ENCODE measurements at places on chromosomes 7 and 10.
A peak's percentile ranks its signal among the peaks of the same experiment; 100 is the strongest.

- DNase-seq, result peak; percentile 22
These were observed 107.2 kb upstream of the LYZL2 start for GRCh38 chr10:30736685-30737232.

DNA sequence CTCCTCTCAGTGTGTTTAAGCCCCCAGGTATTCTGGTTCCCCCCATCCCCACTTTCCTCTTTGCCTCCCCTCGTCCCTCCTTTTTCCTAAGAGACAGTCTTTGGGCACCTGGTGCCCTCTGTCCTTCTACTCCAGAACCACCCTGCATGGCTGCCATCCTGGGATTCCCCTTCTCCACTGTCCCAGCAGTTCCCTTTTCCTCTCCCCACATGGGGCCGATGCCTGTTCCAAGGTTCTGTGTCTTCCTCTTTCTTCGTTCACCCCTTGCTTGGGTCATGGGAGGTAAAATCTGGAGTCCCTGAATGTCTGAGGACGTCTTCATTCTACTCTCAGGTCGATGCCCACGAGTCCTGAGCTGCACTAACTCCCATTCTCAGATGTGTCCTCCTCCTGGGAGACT, 120.8 kb downstream of the TAX1BP1 start:
- DNase-seq, result no peak

DNA sequence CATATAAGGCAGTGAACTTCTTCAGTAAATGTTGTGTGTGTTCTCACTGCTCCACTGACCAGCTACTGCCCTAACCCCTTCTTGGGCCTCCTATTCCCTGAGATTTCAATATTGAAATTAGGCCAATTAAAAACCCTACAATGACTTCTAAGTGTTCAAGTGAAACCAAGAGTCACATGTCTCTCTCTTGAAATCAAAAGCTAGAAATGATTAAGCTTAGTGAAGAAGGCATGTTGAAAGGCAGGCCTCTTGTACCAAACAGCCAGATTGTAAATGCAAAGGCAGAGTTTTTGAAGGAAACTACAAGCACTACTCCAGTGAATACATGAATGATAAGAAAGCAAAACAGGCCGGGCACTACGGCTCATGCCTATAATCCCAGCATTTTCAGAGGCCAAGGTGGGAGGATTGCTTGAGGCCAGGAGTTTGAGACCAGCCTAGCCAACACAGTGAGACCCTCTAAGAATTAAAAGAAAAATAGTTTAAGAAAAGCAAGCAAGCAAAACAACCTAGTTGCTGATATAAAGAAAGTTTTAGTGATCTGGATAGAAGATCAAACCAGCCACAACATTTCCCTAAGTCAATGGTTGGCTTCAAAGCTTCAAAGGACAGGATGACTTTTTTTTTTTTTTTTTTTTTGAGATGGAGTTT, 22.3 kb downstream of the BRAF start:
- DNase-seq, result no peak

- DNase-seq, result no peak
These were observed 9.6 kb downstream of the CUL1 start for GRCh38 chr7:148708026-148708885.

DNA sequence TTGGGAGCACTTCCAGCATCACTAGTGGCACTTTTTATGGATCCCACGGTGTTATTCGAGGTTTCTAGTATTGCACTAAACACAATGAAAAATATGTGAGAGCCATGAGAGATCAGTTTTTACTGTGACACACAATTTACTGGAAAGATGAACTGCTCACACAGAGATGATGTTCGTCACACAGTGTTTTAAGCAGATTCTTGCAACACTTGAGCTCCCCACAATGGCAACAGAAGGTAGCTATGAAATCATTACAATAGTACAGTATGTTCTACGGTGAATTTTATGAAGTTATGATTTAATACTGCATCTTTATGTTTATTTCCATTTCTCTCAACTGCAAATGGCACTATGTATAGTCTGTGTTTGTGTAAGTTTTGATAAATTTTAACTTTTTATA, 27.4 kb upstream of the ENTPD1 start:
- no peak for DNase-seq

DNA sequence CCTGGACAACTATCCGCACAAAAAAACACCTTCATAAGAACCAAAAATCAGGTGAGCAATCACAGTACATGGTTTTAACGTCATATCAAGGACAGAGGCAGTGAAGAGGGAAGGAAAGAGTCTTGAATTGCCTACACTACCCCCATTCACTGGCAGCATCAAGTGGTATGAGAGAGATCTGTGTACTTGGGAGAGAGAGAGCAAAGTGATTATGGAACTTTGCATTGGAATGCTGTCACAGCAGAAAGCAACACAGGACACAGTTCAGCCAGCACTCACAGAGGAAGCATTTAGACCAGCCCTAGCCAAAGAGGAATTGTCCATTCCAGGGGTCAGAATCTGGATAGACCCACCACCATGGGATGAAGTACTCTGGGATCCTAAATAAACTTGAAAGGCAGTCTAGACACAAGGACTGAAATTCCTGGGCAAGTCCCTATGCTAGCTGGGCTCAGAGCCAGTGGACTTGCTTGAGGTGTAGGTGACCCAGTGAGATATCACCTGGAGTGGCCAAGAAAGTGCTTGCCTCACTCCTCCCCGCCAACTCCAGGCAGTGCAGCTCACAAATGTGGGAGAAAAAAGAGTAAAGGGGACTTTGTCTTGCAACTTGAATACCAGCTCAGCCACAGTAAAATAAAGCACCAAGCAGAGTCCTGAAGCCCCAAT, 30.5 kb upstream of the SFTPD start:
- no peak for DNase-seq

Data from iPS-NIHi11 (cell line).